ENCODE measurements at places on chromosomes 12 and 14.
A peak's percentile ranks its signal among the peaks of the same experiment; 100 is the strongest.

GRCh38 chr14:88551094-88551870, 3.5 kb downstream of the PTPN21 start:
- peak; percentile 47 for DNase-seq

DNA sequence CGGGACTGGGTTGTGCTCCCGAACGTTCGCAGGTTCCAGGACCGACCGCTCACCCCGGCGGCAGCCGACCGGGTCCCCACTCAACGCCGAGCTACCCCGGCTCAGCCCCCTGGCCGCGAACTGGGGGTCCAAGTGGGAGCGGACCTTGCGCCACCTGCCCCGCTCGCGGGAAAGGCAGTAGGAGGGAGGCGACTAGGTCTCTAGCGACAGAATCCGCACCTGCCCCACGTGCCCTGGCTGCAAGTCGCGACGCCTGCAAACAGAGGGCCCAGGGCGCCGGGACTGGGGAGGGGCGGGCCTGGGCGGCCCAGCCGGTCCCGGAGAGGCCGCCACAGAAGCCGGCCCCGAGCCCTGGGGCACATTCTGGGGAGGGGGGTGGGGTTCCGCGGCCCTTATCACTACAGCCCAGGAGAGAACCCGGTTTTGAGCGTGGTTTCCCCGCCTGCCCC, 239.2 kb upstream of the CPNE8 start:
- DNase-seq: no peak

DNA sequence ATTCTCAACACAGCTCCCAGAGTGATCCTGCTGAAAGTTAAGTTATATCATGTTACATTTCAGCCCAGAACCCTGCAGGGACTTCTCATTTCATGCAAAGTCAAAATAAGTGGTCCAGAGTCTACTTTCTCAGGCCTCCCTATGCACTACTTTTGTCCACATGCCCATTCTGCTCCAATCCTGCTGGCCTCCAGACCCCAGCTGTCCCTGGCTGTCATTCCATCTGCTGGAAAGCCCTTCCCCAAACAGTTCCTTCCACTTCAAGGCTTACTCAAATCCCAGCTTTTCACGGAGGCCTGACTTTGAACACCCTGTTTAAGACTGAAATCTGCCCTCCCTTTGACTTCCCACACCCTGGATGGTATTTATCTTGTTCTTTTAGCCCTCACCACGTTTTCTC, 109.8 kb upstream of the DNM1L start:
- DNase-seq: no peak

DNA sequence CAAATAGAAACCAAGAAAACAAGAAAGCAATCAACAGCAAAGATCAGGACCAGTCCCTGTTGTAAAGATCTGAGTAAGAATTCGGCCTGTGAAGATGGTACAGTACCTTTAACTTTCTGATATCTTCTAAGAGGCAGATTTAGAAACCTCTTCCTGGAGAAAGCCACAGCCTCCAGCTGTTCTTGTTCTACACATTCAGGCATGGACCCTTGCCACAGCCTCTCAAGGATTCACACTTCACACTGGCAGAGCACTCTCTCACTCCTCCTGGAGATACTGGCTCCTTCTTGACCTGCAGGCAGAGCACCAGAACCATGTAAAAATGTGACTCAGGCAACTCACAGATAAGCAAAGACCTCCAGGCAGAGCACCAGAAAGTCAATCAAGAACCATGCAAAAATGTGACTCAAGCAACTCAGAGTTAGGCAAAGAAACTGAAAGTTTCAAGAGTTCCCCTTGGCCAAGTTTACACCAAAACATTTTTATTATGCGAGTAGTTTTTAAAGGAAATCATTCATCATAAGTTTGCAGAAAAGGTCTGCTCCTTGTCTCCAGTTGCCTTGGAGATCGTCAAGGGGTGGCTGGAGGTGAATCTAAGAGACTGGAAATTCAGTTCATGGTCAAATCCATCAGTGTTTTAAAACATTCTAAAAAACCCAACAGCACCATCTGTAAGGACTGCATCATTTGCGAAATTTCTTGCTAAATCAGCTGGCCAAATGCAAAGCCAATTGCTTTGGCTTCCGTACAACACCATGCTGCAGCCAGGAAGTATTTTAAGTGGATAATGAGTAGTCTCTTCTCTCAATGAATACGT, 119.3 kb upstream of the MDM1 start:
- DNase-seq: no peak

GRCh38 chr14:74244115-74244514, 4.9 kb downstream of the VSX2 start:
- no peak for DNase-seq

GRCh38 chr14:68854421-68854820, 61.6 kb upstream of the ZFP36L1 start:
- no peak for DNase-seq

GRCh38 chr12:112419297-112420133, 768 bp downstream of the PTPN11 start:
- no peak for DNase-seq

DNA sequence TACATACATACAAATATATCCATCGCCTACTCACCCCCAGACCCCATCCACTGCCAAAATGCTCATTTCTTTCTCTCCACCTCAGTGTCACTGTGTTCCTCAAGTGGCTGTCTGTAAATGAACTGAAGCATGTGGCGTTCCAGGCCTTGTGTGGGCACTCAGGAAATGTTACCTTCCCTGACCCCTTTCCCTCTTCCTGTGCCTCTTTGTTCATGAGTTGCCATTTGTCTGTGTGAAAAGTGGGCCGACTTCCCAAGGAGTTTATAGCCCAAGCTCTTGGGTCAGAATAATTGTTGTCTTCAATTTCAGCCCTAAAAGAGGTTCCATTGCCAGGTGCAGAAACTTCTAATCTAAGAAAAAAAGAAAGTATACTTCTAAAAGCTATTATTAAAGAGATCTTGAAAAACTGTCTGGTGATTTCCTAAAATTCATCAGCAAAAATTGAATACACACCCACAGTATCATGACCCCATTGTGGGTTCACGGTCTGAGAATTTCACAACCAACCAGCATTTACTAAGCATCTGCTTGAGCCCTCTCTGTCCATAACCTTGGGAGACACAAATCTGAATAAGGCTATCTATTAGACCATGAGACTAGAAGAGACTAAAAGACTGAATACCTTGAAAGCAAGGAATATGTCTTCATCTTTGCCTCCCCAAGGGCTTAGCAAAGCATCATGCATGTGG, 201.4 kb upstream of the EEA1 start:
- DNase-seq: no peak

GRCh38 chr12:75631831-75632230, 120.4 kb upstream of the KRR1 start:
- no peak for DNase-seq

GRCh38 chr12:41344776-41345470, 156.8 kb downstream of the PDZRN4 start:
- DNase-seq: no peak

DNA sequence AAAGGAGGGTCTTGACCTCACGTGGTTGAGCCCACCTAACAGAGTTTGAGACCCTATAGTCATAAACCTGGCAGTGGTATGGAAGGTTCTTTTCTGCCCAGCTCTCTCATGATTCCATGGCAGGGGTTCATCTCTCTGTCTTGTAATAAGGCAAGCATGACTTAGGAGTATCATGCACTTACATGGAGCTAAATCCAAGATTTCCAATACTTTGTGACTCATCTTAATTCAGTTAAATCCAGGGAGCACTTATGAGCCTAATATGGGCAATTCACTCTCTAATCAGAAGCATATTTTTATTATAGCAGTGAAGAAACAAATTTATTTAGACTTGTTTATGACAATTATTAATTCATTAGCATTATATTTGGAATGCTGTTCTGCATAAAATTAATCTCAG, 131.8 kb upstream of the CPSF6 start:
- no peak for DNase-seq

DNA sequence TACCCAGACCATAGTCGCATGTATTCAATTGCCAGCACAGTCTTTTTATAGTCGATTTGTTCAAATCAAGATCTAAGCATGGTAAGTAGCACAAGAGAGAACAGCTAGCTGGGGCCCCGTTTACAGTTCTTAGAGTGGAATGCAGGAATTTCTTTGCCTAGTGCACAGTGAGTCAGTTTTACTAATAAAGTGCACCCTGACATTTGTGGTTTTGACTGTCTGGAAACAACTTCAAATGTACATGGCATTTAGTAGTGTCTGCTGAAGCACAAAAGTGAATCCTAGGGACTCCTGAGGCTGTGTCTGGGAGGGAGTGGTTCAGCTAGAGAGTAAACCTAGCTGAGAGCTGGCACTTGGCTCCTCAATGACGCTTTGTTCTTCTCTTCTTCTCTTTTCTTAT, 64.9 kb downstream of the TMX1 start:
- no peak for DNase-seq

DNA sequence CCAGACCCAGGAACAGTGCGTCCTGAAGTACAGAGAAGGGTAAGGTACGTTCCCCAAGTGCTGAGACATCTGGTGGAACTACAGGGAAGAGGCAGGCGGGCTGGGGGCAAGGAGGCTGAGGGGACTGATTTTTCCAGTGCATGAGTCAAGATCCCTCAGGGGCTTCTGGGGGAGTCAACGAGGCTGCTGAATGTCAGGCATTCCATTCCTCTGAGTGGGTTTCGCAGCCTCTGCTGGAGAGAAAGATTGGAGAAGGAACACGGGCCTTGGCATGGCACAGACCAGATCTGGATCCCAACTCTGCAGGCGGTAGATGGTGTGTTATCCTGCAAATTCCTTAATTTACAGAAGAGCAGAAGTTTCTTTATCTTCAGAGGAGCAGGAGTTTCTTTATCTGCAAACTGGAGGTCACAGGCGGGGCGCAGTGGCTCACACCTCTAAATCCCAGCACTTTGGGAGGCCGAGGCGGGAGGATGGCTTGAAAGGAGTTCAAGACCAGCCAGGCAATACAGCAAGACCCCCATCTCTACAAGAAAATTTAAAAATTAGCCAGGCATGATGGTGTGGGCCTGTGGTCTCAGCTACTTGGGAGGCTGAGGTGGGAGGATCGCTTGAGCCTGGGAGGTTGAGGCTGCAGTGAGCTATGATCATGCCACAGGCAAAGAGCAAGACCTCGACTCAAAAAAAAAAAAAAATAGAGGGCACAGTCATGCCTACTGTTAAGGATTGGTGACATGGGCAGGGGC, 132.6 kb upstream of the MAP1LC3B2 start:
- no peak for DNase-seq

GRCh38 chr14:72876710-72877063, 17.2 kb downstream of the DPF3 start:
- no peak for DNase-seq

- DNase-seq: no peak
Observed at GRCh38 chr12:83919081-83919480, 993.5 kb downstream of the SLC6A15 start.

DNA sequence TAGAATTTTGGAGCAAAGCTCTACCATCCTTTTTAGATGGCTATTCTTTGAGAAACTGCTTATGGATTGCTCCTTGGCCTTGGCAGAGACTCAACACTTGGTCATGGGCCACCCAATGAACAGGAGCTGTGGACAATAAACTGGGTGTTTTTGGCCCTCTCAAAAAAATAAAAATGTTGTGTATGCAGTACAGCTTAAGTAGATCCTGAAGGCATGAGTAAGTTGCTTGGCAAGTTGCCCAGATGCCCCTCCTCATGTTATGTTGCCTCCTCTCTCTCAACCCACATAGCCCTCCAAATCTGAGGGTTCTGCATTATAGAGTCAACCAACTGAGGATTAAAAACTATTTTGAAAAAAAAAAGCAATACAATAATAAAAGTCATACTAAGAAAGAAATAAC, 124.9 kb downstream of the ATP23 start:
- no peak for DNase-seq

DNA sequence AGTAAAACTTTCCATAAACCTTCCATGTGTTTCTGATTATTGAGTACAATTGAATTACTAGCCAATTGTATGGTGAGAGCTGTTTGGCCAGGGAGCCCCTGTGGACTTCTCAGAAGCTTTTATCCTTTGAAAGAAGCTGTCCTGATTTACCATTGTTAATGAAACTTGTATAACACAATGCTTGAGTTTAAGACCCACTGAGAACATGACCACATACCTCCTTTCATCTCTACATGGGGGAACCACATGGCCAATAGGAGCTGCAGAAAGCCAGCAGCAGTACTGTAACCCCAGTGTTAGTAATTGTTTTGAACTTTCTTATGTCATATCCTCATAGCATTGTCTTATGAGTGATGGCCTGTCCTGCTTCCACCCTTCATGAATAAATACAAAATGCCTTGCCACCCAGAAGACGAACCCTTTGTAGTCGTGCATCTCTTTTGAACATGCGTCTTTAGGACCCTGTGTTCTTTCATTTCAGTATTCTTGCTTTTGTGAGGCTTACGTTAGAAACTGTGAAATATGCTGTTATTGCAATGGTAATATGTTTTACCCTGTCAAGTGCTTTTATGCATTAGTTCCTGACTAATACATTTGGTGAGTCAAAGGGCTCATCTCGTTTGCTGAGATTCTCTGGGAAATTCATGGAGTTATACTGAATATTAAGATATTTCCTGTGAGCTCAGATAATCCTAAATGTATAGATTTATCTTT, 815.7 kb downstream of the NRXN3 start:
- DNase-seq: no peak

DNA sequence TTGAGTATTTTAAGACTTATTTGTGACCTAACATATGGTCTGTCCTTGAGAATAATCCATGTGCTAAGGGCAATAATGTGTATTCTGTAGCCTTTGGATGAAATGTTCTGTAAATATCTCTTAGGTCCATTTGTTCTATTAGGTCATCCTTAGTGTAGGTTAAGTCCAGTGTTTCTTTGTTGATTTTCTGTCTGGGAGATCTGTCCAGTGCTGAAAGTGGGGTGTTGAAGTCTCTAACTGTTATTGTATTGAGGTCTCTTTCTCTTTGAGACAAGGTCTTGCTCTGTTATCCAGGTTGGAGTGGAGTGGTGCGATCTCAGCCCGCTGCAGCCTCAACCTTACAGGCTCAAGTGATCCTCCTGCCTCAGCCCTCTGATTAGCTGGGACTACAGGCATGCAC, 108.0 kb downstream of the FIGNL2 start:
- DNase-seq: no peak

GRCh38 chr14:73696466-73697400, 17.5 kb downstream of the PNMA1 start:
- DNase-seq: no peak

- no peak for DNase-seq
Observed at GRCh38 chr12:113467502-113468364, 3.9 kb downstream of the LHX5 start.

GRCh38 chr14:84783511-84783910, 746.4 kb upstream of the FLRT2 start:
- no peak for DNase-seq

All from NCI-H1417 treated with DMSO at 0.1 percent for 48 hours (cell line).